ENCODE measurements at places on chromosomes 13 and 19.

DNA sequence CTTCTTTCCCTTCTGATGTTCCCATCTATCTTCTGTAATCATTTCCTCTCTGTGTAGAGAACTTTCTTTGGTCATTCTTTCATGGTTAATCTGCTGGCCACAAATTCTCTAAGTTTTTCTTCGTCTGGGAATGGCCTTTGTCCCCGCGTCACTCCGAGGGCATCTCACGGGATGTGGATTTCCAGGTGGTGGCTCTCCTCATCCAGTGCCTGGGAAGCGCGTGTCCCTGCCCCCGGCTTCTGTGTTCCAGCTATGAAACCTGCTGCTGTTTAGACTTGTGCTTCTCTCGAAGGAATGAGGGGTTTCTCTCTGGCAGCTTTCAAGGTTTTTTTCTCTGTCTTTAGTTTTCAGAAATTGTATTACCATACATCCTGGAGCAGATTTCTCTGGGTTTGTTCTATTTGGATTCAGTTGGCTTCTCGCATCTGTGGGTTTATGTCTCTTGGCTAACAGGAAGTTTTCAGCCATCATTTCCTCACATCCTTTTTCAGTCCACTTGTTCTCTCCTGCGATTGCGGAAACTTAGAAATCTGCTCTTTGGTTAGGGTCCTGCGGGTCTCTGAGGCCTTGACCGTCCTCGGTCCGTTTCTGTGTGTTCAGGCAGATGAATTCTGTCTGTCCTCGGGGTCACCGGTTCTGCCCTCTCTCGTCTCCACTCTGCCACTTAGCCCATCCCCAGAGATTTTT is 36.9 kb upstream of the DCUN1D2 start:
- DNase-seq: no peak

- DNase-seq: no peak
Observed at GRCh38 chr19:11168568-11168967, 13.0 kb upstream of the SPC24 start.

GRCh38 chr19:48085076-48085475 is 25.5 kb downstream of the PLA2G4C start:
- no peak for DNase-seq

GRCh38 chr19:47486900-47487299 is 2.9 kb upstream of the KPTN start:
- no peak for DNase-seq

- DNase-seq: peak; percentile 62
Observed at GRCh38 chr19:16070366-16070990, 5.8 kb upstream of the TPM4 start.

DNA sequence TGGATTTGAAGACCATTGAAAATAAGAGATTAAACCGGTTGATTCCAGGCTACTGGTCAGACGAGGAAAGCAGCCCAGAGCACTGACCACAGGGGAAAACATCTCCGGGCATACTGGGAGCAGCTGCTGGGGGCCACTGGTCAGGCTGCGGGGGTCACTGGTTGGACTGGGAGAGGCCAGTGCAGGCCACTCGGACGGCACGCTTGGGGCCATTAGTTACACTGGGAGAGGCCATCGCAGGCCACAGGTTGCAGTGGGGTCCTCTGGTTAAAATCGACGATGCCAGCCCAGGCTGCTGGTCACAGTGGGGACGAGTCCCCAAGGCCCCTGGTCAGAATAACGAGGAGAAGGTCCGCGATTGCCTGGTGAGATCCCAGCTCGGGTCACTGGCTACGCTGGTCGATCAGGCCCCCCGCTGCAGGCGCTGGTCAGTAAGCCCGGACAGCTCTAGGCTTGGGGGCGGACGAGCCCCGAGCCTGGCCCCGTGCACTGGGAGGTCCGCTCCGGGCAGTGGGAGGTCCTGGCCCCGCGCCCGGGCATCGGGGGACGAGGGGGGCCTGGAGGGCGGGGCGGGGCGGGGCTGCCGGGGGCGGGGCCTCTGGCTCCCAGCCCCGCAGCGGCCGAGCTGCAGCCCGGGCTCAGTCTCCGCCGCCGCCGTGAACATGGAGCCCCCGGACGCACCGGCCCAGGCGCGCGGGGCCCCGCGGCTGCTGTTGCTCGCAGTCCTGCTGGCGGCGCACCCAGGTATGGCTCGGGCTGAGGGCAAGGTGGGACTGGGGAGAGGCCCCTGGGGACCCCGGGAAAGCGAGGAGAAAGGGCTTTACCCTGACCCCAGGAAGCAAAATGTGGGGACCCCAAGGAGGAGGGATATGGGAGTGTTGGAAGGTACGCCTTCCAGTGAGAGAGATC is at the start of gene BCAM:
BCAM (plus strand) TSS at position 641 of the 909 bp plus-strand sequence; CDS start at position 663, 22 bp downstream.
- DNase-seq: no peak

GRCh38 chr13:80341756-80342370 is 937 bp upstream of the SPRY2 start:
- no peak for DNase-seq

DNA sequence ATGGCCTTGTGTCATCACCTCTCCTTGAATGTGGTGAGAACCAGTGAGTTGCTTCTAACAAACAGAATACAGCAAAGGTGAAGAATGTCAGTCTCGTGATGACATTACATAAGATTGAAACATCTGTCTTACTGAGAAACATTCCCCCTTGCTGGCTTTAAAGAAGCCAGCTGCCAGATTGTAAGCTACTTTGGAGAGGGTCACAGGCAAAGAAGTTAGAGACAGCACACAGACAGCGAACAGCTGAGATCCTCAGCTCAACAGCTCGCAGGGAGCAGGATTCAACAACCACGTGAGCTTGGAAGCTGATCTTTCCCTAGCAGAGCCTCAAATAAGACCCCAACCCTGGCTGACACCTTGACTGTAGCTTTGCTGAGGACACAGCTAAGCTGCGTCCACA is 367.9 kb downstream of the LIG4 start:
- no peak for DNase-seq

DNA sequence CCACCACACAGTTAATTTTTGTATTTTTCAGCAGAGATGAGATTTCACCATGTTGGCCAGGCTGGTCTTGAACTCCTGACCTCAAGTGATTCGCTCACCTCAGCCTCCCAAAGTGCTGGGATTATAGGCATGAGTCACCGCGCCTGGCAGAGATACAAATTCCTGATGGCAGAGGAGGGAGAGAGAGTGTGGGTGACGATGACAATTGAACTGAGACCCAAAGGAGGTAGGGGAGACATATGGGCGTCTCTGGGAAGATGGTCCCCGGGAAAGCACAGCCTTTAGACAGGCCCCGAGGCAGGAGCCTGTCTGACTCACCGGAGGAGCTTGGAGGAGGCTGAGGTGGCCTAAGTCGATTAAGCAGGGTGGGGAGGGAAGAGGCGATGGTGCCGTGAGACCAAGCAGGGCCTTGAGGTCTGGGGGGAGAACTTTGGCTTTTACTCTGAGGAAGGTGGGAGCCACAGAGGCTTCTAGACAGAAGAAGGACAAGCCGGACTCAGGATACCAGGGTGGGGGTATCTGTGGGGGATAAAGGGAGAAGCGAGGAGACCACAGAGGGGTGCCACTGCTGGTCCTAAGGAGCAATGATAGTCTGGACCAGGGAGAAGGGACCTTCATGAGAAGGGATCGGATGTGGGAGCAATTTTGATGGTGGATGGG is 38.2 kb downstream of the ARRDC2 start:
- DNase-seq: no peak

- DNase-seq: no peak
Observed at GRCh38 chr19:39270036-39270871, 2.1 kb downstream of the IFNL2 start.

DNA sequence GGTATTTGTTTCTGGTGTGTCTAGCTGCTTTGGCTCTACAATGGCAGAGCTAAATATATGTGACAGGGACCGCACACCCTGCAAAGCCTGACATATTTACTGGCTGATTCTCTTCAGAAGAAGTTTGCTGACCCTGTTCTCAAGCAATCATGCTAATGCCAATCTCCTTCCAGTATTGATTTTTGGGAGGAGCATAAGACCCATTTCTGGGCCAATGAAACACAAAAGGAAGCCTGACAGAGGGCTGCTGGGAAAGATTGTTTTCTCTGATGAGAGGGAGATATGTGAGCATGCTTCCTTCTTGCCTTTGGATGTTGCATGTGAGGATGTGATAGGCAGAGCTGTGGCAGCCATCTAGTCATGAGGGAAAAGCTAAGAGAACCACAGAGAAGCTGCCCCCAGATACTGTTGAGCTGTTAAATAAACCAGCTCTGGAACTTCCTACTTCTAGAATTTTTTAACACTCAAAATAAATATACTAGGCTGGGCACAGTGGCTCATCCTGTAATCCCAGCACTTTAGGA is 31.4 kb upstream of the TPTE2 start:
- no peak for DNase-seq

- DNase-seq: no peak
Observed at GRCh38 chr19:19259741-19260140, 13.4 kb downstream of the TM6SF2 start.

DNA sequence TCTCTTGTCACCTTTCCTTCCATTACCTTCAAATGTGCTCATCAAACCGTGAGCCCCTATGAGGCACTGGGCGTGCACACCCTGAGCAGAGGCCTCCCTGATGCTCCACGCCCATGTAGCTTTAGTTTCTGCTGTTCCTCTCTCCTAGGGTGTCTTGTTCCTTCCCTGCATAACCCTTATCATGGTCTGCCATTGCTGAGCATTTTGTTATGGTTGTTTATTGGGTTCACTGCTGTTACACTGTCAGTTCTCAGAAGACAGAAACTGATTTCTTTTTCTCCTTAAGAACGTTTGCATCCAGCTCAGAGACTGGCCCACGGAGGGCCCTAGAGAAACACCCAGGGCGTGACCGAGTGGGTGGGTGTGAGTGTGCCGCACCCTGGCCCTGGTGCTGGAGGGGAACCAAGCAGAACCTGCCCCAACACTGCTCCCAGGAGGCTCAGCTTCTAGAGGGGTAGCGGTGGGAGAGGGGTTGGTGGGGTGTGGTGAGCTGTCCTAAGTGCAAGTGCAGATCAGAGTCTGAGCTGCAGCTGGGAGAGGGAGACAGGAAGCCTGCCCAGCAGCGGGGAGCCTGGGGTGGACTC is 61.4 kb upstream of the URI1 start:
- DNase-seq: no peak

- no peak for DNase-seq
Observed at GRCh38 chr13:66520511-66521355, 709.4 kb downstream of the PCDH9 start.

GRCh38 chr19:50779504-50780457 is 9.5 kb downstream of the GPR32 start:
- no peak for DNase-seq

- DNase-seq: no peak
Observed at GRCh38 chr19:5572556-5573286, 5.0 kb upstream of the TINCR start.

DNA sequence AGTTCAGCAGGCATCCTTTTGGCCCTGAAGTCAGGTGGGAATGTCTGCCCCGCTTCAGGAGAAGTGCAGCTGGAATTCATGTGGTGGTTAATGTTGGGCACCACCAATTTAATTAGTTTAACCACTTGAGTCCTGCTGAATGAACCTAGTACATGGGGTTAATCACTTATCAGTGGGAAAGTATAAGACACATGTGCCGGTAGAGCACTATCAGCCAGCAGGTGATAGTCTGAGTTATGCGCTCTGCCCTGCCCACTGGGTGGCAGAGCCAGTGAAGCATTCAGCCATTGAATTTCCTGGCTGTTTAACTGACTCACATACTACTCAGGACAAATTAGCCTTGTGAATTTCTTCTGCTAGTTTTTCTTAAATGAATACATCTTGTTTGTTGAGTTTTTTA is 789.7 kb upstream of the PRR20A start:
- no peak for DNase-seq

DNA sequence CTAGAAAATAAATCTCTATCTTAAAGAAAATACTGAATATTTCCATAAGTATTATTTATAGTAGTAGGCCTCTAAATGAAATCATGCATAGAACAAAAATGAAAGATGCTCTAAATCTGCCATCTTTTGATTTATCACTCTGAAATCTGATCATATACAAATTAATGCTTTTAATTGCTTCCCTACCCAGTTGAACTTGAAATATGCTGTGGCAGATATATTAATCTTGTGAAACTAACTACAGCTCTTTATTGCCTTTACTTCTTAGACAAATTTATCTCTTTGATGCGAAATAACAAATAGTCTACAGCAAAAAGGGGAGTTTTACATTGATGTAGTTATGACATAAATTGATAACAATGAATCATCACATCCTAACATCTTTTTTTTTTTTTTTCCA is 510.7 kb upstream of the SLITRK6 start:
- no peak for DNase-seq

DNA sequence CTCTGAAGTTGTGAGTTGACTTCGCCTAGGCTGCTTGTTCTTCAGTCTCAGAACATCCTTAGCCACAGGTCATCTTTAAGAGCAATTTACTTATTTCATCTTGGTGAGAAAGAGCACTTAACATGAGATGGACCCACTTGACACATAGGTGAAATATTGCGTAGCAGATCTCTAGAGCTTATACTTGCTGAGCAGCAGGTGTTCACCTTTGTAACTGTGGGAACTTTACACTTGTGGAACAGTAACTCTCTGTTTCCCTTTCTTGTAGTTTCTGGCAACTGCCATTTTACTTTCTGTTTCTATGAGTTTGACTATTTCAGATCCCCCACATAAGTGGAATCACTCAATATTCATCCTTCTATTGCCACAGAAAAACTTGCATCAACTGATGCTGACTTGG is 95.7 kb downstream of the SLC10A2 start:
- DNase-seq: no peak

DNA sequence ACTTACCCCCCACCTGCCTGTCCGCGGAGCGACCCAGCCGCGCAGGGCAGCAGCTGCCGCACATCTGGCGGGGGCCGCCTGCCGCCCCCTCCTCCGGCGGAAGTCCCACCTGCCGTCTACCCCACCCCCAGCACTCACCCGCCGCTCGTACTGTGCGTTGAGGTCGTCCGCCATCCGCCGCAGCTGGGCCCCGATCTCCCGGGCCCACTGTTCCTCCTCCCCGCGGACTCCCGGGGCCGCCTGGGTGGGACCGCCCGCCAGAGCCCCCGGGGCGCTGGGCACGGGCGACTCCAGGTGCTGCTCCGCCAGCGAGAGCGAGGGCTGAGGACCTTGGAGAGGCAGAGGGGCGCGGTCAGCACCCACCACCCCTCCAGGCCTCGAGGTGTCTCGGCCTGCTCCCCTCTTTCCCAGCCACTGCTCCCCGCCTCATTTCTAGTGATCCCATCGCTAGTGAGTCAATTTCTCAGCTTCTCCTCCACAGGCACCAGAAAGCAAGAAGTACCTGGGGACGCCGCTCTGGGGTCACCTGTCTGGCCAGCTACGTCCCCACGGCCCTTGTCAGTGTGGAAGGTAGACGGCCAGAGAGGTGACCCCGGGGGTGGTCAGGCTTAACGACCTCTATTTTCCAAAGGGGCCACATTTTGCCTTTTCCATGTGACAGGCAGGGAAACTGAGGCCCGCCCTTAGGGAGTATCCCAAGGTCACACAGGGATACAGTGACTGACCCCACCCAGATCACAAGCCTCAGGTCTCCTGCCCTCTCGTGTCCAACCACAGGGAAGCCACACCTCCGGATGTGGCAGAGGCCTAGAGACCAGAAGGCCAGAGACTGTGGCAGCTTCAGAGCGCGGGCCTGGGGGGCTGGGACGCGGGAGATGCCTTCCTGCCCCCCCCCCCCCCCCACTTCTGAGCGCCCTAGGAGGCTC is 4.3 kb downstream of the BBC3 start:
- no peak for DNase-seq

DNA sequence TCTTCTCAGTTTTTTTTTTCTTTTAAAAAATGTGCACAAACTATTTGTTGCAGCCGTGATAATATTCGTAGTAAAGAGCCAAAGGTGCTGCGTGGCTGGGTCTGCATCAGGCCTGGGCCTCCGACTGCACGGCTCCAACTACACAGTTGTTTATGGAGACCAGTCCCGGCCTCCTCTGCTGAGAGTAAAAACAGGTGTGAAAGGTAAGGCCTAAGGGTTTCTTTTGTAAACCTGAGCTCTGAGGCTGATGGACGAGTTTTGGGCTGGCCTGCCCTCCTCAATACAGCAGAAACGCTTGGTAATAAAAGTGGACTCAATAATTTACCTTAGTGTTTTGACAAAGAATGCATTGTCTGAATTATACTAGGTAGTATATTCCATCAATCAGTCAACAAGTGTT is 3.9 kb downstream of the MBNL2 start:
- no peak for DNase-seq

Data from T-helper 17 cell (primary cell).